ENCODE measurements at places on chromosomes 16 and 17.
A peak's percentile ranks its signal among the peaks of the same experiment; 100 is the strongest.

DNA sequence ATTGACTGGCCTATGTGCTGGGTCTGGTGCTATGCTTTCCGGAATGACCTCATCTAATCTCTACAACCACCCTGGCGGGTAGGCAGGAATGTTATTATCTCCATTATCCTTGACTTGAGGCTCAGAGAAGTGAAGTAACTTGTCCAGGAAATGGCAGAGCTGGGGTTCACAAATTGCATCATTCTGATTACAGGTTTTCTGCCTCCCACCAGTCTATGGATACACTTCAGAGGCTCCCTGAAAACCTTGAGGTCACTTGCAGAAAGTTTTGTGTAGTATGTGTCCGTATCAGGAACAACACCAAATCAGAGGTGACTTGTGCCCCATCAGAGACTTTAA, 19.1 kb downstream of the NOD2 start:
- no peak for DNase-seq

- peak; percentile 82 for DNase-seq
Measured at GRCh38 chr17:32783602-32784001, 93.3 kb downstream of the MYO1D start.

GRCh38 chr17:61736438-61736837, 126.9 kb downstream of the BRIP1 start:
- DNase-seq: no peak

- no peak for DNase-seq
Measured at GRCh38 chr16:79293836-79294460, 306.6 kb downstream of the MAF start.

DNA sequence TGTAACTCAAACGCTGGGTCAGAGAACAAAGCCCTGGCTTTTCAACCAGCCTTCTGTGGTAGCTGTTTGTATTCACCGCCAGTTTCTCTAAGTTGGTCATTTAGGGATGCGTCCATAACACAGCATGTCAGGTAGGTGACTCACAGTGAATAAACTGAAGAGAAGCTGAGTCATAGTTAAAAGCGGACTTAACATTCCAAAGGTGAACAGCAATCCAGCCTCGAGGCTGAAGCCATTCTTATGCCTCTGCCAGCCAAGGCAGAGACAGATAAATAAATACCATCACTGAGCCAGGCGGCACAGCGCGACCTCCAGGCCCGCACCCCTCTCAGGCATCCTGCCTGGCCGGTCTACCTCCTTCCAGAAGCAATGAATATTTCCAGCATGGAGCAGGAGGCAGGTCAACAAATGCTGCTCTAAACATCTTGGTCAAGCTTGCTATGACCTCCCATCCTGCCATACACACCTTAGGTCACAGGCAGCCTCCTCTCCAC, 12.4 kb upstream of the CACNG4 start:
- DNase-seq: peak; percentile 93
